Osteoblast (primary cell): ENCODE measurements at places on chromosomes 4 and X. TPM values are rescaled to one million over a fixed set of nuclear protein-coding genes. Genes with fewer than 3 reads are reported as not detected.

- DNase-seq = no peak
- no peak overlapping the region for H3K4me3 ChIP-seq
- no peaks in the 10 kb centered on the region for H3K36me3 ChIP-seq
- H3K27me3 ChIP-seq = no peaks in the 10 kb centered on the region
These were observed 406.7 kb upstream of the ACTRT1 start for GRCh38 chrX:128458888-128459287.

- H3K4me1 ChIP-seq = no peaks in the 10 kb centered on the region
- peak; percentile 39 for DNase-seq
- H3K36me3 ChIP-seq = no peaks in the 10 kb centered on the region
These were observed 22.7 kb upstream of the DKK2 start for GRCh38 chr4:107058828-107059227.

DNA sequence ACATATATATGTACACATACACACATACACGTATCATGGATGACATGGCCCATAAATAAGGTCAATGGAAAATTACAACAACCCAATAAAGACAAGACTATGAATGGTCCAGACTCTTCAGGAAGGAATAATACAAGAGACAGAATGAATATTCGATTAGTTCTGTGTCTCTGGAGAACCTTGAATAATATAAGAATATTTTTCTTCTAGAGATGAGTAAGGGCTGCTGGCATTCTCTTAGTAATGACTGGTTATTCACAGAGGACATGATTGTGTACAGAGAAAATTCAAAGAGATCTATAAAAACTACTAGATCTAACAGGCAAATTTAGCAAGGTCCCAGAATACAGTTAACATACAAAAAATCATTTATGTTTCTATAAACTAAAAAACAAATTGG is 23.3 kb downstream of the SPIN4 start:
- H3K27ac ChIP-seq = peak overlapping the region; percentile 10
- H3K27me3 ChIP-seq = no peaks in the 10 kb centered on the region
- H3K36me3 ChIP-seq = no peaks in the 10 kb centered on the region

DNA sequence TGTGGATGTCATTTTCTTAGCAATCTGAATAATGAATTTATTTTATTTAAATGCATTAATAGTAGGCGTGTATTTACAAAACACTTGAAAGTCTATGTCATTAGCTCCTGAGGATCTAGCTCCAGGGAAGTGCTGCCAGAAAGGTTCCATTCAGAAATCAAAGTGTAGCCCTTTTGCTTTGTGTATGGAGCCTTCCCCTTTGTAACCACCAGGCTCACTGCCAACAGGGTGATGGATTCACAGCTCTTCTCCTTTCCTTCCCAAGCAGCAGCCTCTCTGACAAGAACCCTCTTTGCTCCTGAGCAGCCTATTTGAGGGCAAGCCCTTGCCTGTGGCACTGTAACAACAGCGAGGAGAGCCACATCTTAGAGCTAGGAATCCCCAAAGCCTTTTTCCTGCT is 286.0 kb upstream of the RASGEF1B start:
- no peak for DNase-seq
- no peaks in the 10 kb centered on the region for H3K36me3 ChIP-seq
- H3K27me3 ChIP-seq = no peaks in the 10 kb centered on the region
- H3K4me1 ChIP-seq = no peaks in the 10 kb centered on the region
- no peak overlapping the region for H3K4me3 ChIP-seq

GRCh38 chr4:16205298-16206164 is 20.7 kb downstream of the TAPT1 start:
- no peak overlapping the region for H3K27ac ChIP-seq
- H3K4me3 ChIP-seq = no peak overlapping the region
- peak; percentile 62 for DNase-seq
- H3K4me1 ChIP-seq = peaks cover 3% of the 10 kb centered on the region

- no peak for DNase-seq
- H3K27ac ChIP-seq = no peak overlapping the region
- H3K4me3 ChIP-seq = no peak overlapping the region
- no peaks in the 10 kb centered on the region for H3K27me3 ChIP-seq
- H3K36me3 ChIP-seq = no peaks in the 10 kb centered on the region
- H3K4me1 ChIP-seq = peaks cover 7% of the 10 kb centered on the region
These were observed 217.5 kb downstream of the BANK1 start for GRCh38 chr4:102007959-102008425.

- peak overlapping the region; percentile 81 for H3K27ac ChIP-seq
- peak; percentile 92 for DNase-seq
- H3K36me3 ChIP-seq = no peaks in the 10 kb centered on the region
These were observed 808 bp downstream of the PRDM5 start for GRCh38 chr4:120921456-120922380.

- DNase-seq = no peak
- no peak overlapping the region for H3K4me3 ChIP-seq
- no peaks in the 10 kb centered on the region for H3K27me3 ChIP-seq
- H3K4me1 ChIP-seq = no peaks in the 10 kb centered on the region
- H3K27ac ChIP-seq = no peak overlapping the region
These were observed 38.5 kb upstream of the STPG2 start for GRCh38 chr4:98181809-98182208.

DNA sequence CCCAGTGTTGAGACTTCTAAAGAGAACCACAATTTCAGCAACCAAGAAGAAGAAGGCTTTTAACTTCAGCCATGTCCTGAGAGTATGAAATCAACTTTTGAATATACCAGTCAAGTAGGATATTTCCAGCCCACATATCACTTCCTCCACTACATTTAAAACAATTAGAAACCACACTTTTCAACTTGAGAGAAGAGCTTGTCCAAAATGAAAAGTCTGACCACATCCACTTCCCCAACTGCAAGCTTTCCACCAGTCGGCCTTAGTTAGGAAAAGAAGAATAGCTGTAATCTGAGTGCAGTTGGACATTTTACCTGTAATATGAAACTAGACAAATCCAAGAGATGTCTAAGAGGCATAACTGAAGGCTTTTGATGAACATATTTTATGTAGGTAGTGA is 101.9 kb upstream of the SLC7A11 start:
- no peak overlapping the region for H3K27ac ChIP-seq
- DNase-seq = no peak
- H3K4me3 ChIP-seq = no peak overlapping the region
- H3K36me3 ChIP-seq = no peaks in the 10 kb centered on the region
- H3K4me1 ChIP-seq = no peaks in the 10 kb centered on the region

- H3K36me3 ChIP-seq = no peaks in the 10 kb centered on the region
- H3K27ac ChIP-seq = no peak overlapping the region
- no peak for DNase-seq
- peaks cover 6% of the 10 kb centered on the region for H3K4me1 ChIP-seq
- no peak overlapping the region for H3K4me3 ChIP-seq
These were observed 52.5 kb downstream of the LINC00632 start for GRCh38 chrX:140762061-140762460.

DNA sequence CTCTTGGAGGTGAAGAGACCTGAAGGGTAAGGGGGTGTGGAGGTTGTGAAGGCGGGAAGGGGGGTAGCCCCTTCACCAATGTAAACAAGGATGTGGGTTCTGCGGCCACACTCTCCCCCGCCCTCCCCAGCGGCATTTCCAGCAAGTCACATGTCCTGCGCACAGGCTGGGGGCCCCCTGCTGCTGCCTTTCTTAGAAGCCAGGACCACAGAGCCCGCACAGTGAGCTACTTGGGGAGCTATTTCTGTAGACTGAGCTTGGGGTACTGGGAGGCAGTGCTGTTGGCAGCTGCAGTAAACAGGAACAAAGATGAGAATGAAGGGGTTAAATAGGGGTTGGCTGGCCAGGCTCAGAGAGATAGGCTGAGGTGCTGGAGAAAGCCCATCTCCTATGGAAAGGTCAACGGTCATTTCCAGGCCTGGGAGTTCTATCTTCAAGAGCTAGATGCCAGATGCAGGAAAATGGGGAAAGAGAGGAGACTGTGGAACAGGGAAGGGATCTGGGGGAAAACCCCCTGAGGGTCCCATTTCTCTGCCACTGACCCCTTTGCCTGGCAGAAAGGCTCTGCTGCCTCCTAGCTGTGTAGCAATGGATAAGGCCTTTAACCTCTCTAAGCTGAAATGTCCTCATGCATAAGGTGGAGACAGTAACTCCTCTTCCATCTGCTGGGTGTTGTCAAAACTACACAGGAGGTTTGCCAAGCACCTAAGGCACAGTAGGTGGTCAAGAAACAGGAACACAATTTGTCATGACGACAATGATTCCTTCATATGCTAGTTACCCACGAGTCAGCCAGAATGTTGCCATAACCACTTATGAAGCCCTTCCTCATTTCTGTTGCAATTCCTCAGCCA is 18.5 kb upstream of the PIM2 start:
- peaks cover 35% of the 10 kb centered on the region for H3K36me3 ChIP-seq
- H3K27me3 ChIP-seq = no peaks in the 10 kb centered on the region
- DNase-seq = peak; percentile 49

GRCh38 chr4:186739802-186740434 is 16.3 kb upstream of the FAT1 start:
- no peak overlapping the region for H3K27ac ChIP-seq
- peaks cover 10% of the 10 kb centered on the region for H3K4me1 ChIP-seq
- H3K36me3 ChIP-seq = no peaks in the 10 kb centered on the region

DNA sequence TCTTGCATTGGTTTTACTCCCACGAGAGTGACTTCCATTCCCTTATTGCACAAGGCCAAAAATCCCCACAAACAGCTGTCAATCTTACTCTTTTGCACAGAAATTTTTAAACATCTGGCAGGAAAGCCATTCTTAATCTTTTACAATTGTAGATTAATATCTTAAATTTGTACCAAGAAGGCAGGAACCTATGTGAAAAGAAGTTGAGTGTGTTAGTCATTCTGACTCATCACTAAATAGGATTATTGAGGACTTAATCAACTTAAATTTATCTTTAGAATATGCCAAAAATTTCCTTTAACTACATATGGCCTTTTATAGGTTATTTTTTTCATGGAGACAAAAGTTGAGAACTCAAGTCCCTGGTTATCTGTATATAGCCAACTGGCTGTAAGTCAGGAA is 49.0 kb upstream of the VEGFC start:
- H3K36me3 ChIP-seq = no peaks in the 10 kb centered on the region
- H3K4me1 ChIP-seq = peaks cover 70% of the 10 kb centered on the region
- H3K27ac ChIP-seq = peak overlapping the region; percentile 38

GRCh38 chr4:170388255-170388654 is 298.5 kb upstream of the AADAT start:
- H3K36me3 ChIP-seq = no peaks in the 10 kb centered on the region
- H3K4me1 ChIP-seq = no peaks in the 10 kb centered on the region
- no peaks in the 10 kb centered on the region for H3K27me3 ChIP-seq
- no peak overlapping the region for H3K27ac ChIP-seq
- no peak overlapping the region for H3K4me3 ChIP-seq

DNA sequence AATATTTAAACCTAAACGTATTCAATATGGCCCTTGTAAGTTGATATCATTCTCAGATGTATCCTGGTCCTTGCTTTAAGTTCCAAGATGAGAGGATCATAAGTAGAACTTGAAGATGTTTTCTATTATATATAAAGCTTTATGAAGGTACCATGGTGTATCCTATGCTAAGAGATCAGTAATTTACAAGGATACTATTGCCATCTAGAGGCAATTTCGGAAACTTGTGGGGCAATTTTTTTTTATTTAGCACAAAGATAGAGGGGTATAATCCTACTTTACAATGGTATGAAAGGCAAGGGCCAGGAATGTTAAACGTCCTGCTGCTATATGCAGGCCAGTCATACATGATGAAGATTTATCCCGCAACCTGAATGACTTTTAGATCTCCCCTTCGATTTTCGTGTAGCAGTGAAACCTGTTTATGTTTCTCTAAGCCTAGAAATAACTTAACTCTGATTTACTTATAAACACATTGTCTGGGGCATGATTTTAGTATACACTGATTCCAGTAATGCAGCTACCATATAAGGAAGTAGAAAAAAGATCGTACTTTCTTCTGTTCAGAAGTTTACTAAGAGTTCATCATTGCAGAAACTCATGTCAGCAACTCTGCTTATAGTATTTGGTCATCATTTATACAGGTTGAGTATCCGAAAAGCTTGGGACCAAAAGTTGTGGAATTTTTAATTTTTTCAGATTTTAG is 2.6 kb downstream of the SLC25A31 start:
- DNase-seq = peak; percentile 88
- no peaks in the 10 kb centered on the region for H3K4me1 ChIP-seq
- no peak overlapping the region for H3K27ac ChIP-seq
- no peaks in the 10 kb centered on the region for H3K27me3 ChIP-seq

- peaks cover 3% of the 10 kb centered on the region for H3K27me3 ChIP-seq
- no peaks in the 10 kb centered on the region for H3K4me1 ChIP-seq
- no peak for DNase-seq
- H3K4me3 ChIP-seq = no peak overlapping the region
- no peaks in the 10 kb centered on the region for H3K36me3 ChIP-seq
These were observed 670.0 kb upstream of the AMOT start for GRCh38 chrX:113510586-113510985.

GRCh38 chr4:2809610-2810180 is 16.8 kb downstream of the SH3BP2 start:
- H3K36me3 ChIP-seq = no peaks in the 10 kb centered on the region
- DNase-seq = no peak
- no peak overlapping the region for H3K4me3 ChIP-seq
- H3K27ac ChIP-seq = no peak overlapping the region
- H3K27me3 ChIP-seq = no peaks in the 10 kb centered on the region

GRCh38 chr4:82842593-82842992 is 44.0 kb upstream of the SCD5 start:
- H3K27ac ChIP-seq = no peak overlapping the region
- H3K27me3 ChIP-seq = no peaks in the 10 kb centered on the region
- peak; percentile 27 for DNase-seq
- H3K36me3 ChIP-seq = peaks cover 91% of the 10 kb centered on the region
- no peak overlapping the region for H3K4me3 ChIP-seq

- H3K27ac ChIP-seq = no peak overlapping the region
- H3K27me3 ChIP-seq = no peaks in the 10 kb centered on the region
- H3K4me3 ChIP-seq = no peak overlapping the region
- H3K4me1 ChIP-seq = no peaks in the 10 kb centered on the region
- DNase-seq = no peak
These were observed 18.0 kb downstream of the CDKL2 start for GRCh38 chr4:75612306-75612705.

DNA sequence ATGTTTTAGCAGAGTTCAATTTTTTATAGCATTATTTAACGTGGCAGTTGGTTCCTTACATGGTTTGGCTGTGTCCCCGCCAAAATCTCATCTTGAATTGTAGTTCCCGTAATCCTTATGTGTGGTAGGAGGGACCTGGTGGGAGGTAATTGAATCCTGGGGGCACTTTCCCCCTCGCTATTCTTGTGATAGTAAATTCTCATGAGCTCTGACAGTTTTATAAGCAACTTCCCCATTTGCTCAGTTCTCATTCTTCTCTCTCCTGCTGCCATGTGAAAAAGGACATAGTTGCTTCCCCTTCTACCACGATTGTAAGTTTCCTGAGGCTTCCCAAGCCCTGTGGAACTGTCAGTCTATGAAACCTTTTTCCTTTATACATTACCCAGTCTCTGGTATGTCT is 329.5 kb downstream of the GRIA2 start:
- no peak for DNase-seq
- H3K27me3 ChIP-seq = no peaks in the 10 kb centered on the region
- no peaks in the 10 kb centered on the region for H3K36me3 ChIP-seq

GRCh38 chr4:123649250-123649644 is 252.7 kb downstream of the SPRY1 start:
- no peaks in the 10 kb centered on the region for H3K27me3 ChIP-seq
- peak overlapping the region; percentile 68 for H3K27ac ChIP-seq
- H3K4me1 ChIP-seq = peaks cover 17% of the 10 kb centered on the region
- H3K36me3 ChIP-seq = no peaks in the 10 kb centered on the region
- no peak for DNase-seq

Gene PRSS12
- total RNA-seq = 8.5 and 9.4 TPM in 2 replicates

Gene AMOT
- total RNA-seq = 3.2 and 5.1 TPM in 2 replicates

Gene FAT4
- total RNA-seq = 27.9 and 31.2 TPM in 2 replicates

Gene PAGE2
- total RNA-seq = not detected in 2 replicates

Gene PCDH7
- total RNA-seq = 0.72 and 3.8 TPM in 2 replicates

Gene ASB9
- not detected in 2 replicates for total RNA-seq

Gene STK32B
- 1.1 and 2.7 TPM in 2 replicates for total RNA-seq
